Activated T-helper 1 cell treated with anti-CD3 and anti-CD28 coated beads, Interleukin-12 subunit alpha, Interleukin-12 subunit beta, Interleukin-2, Interleukin-4 antibody, amounts not matched to agents 30 ng/mL and 10 ng/mL and 1 ng/mL, durations not matched to agents 14 hours and 24 hours and 36 hours (primary cell): ENCODE measurements at places on chromosomes 5 and 9.

- H3K4me1 ChIP-seq = no peaks in the 10 kb centered on the region
- H3K27me3 ChIP-seq = peaks cover 2% of the 10 kb centered on the region
Measured at GRCh38 chr5:137145721-137146120, 353.4 kb downstream of the SPOCK1 start.

DNA sequence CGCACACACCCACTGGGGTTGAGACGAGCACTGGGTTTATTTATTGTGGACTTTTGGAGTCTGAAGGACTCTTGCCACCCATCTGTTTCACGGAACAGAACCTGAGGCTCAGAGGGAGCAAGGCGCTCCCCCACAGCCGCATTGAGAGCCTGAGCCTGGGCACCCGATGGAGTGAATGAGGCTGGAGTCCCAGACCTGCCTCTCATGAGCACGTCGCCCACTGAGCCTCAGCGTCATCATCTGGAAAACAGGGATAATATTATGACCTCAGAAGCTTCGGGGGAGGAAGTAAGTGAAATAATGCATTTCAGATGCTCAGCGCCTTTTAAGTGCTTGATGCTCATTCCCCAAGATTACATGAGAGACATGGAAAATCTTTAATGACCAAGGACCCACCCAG lies 5.5 kb downstream of the NEK6 start:
- no peak for DNase-seq
- H3K27ac ChIP-seq = no peak overlapping the region

DNA sequence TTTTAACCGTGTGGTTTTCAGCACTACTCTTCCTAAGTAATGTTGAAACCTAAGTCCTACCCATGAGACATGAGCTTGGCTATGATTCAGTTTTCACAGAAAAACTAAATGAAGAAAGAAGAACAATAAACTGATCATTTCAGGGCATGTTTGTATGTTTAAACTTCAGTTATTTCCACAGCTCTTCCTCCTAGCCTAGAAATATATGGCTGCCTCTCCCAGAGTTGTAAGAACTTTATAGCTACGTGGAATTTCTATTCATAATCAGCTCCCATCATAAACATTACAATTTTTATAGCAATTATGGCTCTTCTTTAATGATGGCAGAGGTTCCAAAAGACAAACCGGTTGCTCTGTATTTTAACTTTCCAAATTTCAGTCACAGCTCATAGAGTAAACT lies 314.7 kb upstream of the ADAMTSL1 start:
- H3K36me3 ChIP-seq = no peaks in the 10 kb centered on the region
- H3K4me1 ChIP-seq = no peaks in the 10 kb centered on the region
- no peaks in the 10 kb centered on the region for H3K27me3 ChIP-seq
- H3K4me3 ChIP-seq = no peak overlapping the region
- DNase-seq = no peak
- H3K27ac ChIP-seq = no peak overlapping the region

DNA sequence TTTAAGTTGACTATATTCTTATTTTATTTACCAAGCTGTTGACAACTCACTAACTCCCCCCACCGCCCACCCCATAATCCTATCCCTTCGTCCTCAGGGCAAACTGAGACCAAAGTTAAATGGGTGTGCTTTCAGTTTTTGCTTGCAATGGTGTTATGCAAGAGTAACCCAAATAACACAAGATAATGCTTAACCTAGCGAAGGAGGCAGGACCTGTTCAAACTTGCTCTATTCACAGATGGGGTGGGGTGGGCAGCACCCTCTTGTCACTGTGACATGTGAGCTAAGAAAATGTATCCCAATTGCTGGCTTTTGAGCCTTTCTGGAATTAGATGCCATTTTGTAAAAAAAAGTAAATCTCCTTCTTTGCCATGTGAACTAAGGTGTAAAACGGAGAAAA lies 40.4 kb downstream of the GLIS3 start:
- H3K4me3 ChIP-seq = no peak overlapping the region
- H3K4me1 ChIP-seq = no peaks in the 10 kb centered on the region
- DNase-seq = no peak
- no peak overlapping the region for H3K27ac ChIP-seq

- H3K27me3 ChIP-seq = no peaks in the 10 kb centered on the region
- no peak overlapping the region for H3K27ac ChIP-seq
- H3K36me3 ChIP-seq = no peaks in the 10 kb centered on the region
- no peak for DNase-seq
- no peaks in the 10 kb centered on the region for H3K4me1 ChIP-seq
- no peak overlapping the region for H3K4me3 ChIP-seq
Measured at GRCh38 chr5:2587189-2588031, 164.1 kb downstream of the IRX2 start.

DNA sequence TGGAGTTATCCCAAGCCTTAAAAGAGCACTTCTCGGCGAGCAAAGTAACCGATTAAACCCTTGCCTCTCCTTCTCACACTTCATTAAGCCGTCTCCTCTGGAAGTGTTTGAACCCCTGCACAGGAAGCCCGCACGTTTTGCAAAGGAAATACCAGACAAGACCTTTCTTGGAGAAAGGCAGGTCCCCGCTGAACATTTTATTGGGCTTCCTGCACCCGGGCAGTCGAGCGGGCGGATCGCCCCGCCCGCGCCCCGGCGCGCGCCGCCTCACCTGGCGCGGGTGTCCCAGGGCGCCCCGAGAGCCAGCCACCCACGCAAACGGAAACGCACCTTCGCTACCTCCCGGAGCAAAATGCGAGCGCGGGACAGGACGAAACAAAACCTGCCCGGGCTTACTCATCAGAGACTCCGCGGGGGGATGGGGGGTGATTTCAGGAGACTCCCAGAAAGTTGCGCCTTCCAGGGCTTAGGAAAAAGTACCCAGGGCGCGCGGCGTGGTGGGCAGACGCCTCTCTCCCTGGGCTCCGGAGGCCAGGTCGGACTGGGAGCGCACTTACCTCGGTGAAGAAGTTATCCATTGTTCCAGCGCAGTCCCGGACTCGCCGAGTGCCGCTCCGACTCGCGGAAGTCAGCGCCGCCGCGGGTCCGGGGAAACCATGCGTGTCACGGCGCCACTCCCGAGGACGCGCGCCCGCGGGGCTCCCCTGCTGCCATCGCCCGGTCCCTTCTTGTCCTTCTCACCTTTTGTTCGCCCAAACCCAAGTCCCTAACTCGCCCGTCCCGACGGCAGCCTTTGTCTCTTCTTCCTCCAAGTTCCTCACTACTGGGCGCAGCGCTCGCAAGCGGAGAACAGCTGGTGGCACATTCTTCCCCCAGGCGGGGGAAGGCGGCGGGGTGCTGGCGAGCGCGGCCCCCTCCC lies 598 bp downstream of the MYO10 start:
- no peaks in the 10 kb centered on the region for H3K36me3 ChIP-seq
- H3K27ac ChIP-seq = peak overlapping the region; percentile 42
- peak overlapping the region; percentile 75 for H3K4me3 ChIP-seq
- peaks cover 63% of the 10 kb centered on the region for H3K27me3 ChIP-seq

DNA sequence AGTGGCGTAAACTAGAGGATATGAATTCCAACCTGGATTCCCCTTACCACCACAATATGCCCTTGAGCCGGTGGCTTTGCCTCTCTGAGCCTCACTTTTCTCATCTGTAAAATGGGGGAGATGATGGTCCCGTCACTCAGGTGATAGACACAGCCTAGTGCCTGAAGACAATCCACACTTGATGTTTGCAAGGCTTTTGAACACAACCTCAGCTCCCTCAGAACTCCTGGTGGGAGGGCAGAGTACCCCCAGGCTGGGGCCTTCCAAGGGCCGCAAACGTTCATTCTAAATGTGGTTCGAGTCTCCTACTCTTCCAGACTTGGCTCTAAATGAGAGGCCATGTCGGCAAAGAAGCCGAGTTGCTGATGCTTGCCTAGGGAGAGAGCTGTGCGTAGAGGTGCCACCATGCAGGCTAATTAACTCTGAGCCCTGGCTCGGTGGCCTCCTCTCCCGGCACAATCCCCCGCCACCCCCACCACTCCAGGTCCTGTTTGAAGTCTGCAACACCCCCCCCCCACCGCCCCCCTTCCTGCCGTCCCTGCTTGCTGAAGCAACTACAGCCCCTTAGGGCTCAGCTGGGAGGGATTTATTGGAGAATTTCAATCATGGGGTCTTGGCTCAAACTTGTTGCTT lies 97.7 kb upstream of the LMX1B start:
- H3K4me3 ChIP-seq = no peak overlapping the region
- no peak for DNase-seq
- H3K36me3 ChIP-seq = no peaks in the 10 kb centered on the region
- H3K27ac ChIP-seq = peak overlapping the region; percentile 58
- peaks cover 37% of the 10 kb centered on the region for H3K4me1 ChIP-seq

- no peak overlapping the region for H3K27ac ChIP-seq
Measured at GRCh38 chr5:123778641-123779040, 266.7 kb downstream of the CSNK1G3 start.

- no peak overlapping the region for H3K27ac ChIP-seq
- peaks cover 26% of the 10 kb centered on the region for H3K4me1 ChIP-seq
- peaks cover 3% of the 10 kb centered on the region for H3K27me3 ChIP-seq
- no peak for DNase-seq
- H3K36me3 ChIP-seq = peaks cover 1% of the 10 kb centered on the region
Measured at GRCh38 chr5:168481330-168481788, 4.9 kb upstream of the RARS1 start.

GRCh38 chr9:6715755-6716643 lies 41.8 kb upstream of the KDM4C start:
- no peaks in the 10 kb centered on the region for H3K36me3 ChIP-seq
- DNase-seq = peak; percentile 61
- H3K4me3 ChIP-seq = peak overlapping the region; percentile 84
- H3K4me1 ChIP-seq = peaks cover 7% of the 10 kb centered on the region
- peak overlapping the region; percentile 83 for H3K27ac ChIP-seq
- peaks cover 4% of the 10 kb centered on the region for H3K27me3 ChIP-seq

DNA sequence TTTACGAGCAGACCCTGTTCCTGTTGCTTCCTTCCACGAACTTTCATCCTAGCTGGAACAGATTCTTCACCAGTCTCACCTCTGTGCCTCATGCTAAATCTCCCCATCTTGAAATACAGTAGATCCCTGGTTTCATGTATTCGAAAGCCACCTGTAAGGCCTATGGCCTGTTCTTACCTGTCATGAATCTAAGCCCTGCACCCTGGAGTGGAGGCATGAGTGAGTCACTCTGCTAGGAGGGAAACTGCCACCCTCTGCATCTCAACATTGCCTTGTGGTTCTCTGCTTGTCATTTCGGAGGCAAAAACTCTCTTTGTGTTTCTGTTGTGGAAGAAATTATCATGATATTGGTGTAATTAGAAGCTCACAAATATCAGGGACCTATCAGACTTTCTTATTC lies 320.0 kb downstream of the ENC1 start:
- no peak overlapping the region for H3K27ac ChIP-seq
- no peaks in the 10 kb centered on the region for H3K36me3 ChIP-seq
- H3K4me1 ChIP-seq = no peaks in the 10 kb centered on the region
- no peak overlapping the region for H3K4me3 ChIP-seq
- peaks cover 3% of the 10 kb centered on the region for H3K27me3 ChIP-seq

DNA sequence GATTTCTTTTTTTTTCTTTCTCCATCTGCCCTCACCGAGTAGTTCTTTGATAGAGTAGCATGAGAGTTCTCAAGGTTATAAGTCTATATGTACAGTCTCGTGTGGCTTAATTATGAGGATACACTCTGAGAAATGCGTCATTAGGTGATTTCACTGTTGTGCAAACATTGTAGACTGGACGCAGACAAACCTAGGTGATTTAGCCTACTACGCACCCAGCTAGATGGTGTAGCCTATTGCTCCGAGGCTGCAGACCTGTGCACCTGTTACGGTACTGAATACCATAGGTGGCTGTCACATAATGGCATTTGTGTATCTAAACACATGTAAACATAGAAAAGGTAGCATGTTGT lies 26.9 kb upstream of the CORO2A start:
- H3K36me3 ChIP-seq = no peaks in the 10 kb centered on the region
- H3K27ac ChIP-seq = no peak overlapping the region
- H3K4me1 ChIP-seq = no peaks in the 10 kb centered on the region
- no peak for DNase-seq
- peaks cover 2% of the 10 kb centered on the region for H3K27me3 ChIP-seq

GRCh38 chr5:179802207-179802883 lies 4.3 kb downstream of the MGAT4B start:
- no peaks in the 10 kb centered on the region for H3K27me3 ChIP-seq
- DNase-seq = no peak
- H3K4me1 ChIP-seq = peaks cover 33% of the 10 kb centered on the region

DNA sequence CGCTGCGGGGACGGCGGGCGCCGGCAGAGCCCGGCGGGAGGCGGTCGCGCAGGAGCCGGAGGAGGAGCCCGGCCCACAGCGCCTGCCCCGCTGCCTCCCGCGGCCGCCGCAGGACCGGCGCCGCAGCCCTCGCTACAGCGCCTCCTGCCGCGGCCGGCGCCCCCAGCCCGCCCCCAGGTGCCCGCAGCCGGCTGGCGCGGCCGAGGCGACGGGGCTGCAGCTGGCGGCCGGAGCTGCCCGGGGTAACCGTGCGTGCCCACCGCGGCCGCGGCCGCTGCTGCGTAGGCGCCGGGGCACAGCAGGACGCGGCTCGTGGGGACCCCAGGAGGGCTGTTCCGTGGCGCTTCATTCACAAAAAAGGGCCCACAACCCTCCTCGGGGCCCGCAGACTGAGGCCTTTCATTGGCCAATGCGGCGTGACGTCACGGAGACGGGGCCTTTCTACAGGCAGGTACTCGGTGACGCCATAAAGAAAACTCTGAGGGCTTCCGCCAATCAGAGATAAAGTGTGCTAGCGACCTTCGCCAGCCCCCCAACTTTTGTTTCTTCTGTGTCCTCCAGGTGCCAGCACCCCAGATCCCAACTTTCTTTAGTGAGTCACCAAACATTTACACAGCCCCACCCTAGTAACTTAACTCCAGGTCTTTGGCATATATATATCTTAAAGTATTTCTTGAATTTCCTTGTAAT lies at the start of gene CDC14B:
Gene CDC14B, minus strand, starts transcription at position 353 of the 690 bp plus-strand sequence. CDS start 465 bp downstream, outside the sequence.
- no peaks in the 10 kb centered on the region for H3K36me3 ChIP-seq
- peaks cover 40% of the 10 kb centered on the region for H3K27me3 ChIP-seq
- peaks cover 12% of the 10 kb centered on the region for H3K4me1 ChIP-seq
- H3K4me3 ChIP-seq = peak within 1 kb of the TSS; percentile 71
- peak; percentile 54 for DNase-seq
- H3K27ac ChIP-seq = no peak within 1 kb of the TSS
